ENCODE measurements at places on chromosomes 11 and 22.
A peak's percentile ranks its signal among the peaks of the same experiment; 100 is the strongest.

DNA sequence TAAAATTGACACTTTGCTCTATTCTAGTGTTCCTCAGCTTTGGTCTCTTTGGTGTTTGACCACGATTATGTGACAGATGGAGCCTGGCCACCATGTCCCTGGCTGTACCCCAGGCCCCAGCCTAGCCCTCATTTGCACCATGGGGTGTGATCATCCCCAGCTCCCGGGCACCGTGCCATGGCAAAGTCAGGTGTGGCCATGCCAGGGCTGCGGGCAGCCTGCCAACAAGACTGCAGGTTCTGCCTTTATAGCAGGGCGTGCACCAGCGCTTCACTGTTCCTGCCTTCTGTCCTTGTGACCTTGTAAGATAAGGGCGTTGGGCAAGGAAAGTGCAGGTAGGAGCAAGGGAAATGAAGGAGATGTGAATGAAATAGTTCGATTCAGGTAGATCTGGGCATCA is 22.4 kb upstream of the APOBEC3A start:
- no peak for DNase-seq

DNA sequence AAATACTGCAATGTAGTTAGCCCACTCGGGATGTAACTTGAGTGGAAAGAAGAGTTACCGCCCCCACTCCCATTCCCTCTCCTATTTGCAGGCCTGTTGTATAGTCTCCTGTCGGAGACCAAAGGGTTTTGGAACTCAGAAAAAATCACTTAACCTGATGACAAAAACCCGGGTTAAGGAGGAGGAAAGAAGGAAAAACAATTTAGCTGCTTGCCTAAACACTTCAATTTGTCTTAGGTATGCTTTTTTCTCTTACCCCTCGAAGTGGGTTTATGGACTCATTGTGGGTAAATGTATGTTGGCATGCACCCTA is 2.2 kb downstream of the YAP1 start:
- DNase-seq, result no peak

DNA sequence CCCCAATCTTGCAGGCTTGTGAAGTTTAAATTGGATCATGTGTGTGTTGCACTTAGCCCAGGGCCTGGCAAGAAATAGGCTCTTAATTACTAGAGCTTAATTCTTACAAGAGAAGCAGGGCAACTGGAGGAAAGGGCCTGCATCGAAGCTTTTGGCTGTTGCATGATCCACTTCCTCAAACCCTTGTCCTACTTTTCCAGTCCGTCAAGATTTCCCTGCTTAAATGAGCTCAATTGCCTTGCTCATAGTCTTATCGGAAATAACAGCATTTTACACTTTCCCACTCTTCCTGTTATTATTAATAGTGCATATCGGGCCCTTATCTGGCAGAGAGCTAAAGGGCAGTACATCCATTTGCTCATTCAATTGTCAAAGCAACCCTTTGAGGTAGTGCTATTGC is 18.1 kb downstream of the DTX4 start:
- DNase-seq, result no peak

DNA sequence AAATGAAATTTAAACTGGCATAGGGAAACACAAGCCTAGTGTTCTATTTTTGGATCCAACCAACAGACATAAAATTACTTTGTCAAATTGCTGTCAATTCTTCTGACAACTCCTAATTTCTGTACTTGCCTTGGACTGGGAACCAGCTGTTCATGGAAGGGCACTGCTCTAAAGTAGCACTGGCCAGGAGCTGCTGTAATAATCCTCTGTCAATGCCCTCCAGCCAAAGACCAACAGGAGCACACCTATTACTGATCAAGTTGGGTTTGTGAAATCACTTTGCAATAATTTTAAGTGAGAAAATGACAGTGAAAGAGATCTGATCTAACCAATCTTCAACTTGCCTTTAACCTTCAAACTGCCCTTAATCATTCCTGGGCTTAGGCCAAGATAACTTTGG is 18.9 kb upstream of the TMEM123 start:
- no peak for DNase-seq

DNA sequence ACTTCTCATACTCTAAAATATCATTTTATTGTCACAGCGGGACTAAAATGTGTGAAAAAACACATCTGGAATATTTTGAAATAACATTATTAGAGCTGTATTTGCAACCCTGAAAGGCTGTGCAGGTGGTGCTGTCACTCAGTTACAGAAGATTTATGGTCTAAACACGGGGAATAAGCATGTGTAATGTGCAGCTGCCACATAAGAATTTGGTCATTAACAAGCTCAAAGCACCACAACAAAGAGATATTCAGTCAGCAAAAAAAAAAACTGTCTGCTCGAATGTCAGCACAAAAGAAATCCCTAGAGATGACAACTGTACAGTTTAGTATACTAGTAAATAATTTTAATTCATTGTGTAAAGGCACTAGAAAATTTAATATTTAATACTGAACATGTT is 31.3 kb downstream of the TMEM123 start:
- peak; percentile 74 for DNase-seq

- DNase-seq, result no peak
Measured at GRCh38 chr11:121231576-121232278, 60.8 kb upstream of the SC5D start.

GRCh38 chr11:84558085-84558905 is 1068.8 kb downstream of the DLG2 start:
- peak; percentile 37 for DNase-seq

DNA sequence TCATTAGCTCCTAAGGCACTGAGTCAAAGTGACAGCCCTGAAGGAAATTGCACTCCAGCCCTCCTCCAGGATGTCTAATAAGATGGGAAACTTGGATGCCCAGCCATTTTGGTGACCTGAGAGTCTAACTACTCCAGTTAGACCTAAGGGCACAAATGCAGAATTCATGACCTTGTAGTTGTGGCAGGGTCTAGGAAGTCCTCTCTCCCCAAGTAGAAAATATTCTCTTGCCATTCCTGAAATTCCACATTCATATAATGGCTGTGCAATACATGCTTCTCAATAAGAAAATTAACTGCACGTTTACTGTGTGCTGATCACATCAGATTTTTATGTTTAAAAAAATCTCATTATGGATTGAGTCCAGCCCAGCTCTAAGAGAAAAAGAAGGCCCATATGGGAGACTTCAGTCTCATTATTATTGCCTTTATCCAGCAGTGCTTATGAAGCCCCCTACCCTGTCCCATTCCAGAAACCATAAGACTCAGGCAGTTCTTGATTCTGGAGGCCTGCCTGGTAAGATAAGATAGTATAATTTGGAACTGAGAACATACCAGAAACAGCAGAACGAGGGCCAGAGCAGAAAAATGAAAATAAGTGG is 133.7 kb upstream of the LDLRAD3 start:
- no peak for DNase-seq

GRCh38 chr11:62889484-62890437 is 9.1 kb downstream of the SLC3A2 start:
- DNase-seq, result no peak

DNA sequence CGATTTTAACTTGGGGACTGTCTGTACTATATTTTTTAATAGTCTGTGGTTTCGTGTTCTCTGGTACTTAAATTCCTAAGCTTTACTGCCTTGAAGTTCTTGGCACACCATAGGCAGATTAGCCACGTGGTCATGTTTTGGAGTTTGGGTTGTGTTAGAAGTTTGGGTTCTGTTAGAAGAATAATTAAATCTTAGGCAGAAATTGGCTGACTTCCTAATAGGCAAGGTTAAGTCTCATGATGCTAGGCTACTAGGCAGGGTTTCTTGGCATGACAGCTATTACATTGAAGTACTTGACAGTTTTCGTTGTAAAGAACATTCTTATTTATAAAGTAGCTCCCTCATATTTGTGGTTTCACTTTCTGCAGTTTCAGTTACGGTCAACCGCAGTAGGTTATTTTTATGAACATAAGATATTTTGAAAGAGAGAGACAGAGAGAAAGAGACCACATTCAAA is 30.0 kb upstream of the MMP7 start:
- DNase-seq, result no peak

DNA sequence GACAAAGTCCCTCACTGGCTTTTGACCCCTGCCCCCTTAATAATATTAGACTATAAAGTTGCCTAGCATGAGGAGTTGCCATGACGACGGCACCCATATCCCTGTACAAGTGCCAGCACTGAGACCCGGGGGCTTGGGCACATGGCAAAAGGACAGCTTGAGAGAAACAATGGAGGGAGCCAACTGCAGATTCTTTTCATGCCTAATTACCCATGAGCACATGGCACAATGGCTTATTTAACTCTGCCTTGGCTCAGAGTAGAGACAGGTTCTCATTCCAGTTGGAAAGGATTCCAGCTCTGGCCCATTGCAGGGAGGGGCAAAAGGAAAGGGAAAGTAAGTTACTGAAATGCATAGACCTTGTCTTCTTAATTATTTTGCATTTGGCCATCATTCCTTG is 261.2 kb upstream of the UBASH3B start:
- DNase-seq, result no peak

- no peak for DNase-seq
Measured at GRCh38 chr11:96173906-96174305, 169.1 kb downstream of the MAML2 start.

DNA sequence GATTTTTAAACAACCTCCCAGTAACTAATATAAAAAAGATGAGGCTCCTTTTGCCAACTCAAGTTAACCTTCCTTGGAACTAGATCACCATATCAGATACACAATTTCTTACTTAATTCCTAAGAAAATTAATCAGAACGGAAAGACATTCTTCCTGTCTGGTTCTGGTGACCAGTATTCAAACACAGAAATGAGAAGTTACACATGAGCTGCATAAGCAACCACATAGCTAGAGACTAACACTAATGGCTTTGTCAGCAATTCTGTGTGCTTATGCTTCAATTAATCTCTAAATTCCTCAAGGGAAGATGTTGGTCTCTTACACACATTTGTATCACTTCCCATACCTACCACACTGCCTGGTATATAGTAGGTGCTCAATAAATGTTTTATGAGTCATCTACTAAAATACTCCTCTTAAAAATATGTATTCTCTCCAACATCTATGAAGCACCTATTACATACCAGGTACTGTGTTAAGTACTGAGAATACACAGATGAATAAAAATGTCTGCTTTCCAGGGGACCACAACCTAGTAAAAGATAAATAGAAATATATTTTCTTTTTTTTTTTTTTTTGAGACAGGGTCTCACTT is 54.5 kb downstream of the GAB2 start:
- DNase-seq, result no peak

DNA sequence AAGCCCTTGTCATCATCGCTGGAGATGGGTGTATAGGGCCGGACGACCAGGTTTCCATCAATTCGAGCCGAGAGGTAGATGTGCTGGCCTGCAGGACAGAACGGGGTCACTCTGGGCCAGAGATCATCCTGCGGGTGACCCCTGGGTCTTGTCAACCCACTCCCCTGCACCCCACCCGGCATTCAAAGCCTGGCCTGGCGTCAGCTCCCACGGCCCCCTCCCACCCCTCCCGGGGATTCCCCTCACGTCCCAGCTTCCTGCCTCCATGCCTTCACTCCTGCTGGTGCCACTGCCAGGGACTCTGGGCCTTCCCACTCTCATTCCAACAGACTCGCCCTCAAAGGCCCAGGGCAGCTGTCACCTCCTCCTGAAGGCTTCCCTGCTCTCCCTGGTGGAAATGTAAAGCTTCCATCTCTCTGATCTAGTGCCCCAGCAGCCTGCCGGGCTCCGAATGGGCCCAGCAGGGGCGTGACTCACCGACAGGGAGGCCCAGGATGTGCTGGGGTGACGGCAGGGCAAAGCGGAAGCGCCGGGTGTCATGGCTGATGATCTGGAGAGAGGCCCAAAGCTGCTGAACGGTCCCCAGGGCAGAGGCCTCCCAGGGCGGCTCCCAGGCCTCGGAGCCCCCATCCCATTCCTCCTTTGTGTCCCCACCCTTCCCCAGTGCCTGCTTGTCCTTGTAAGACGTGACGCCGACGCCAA is 9.3 kb downstream of the ATP5MGL start:
- no peak for DNase-seq

GRCh38 chr11:10407749-10408685 is 47.0 kb upstream of the AMPD3 start:
- DNase-seq, result no peak

DNA sequence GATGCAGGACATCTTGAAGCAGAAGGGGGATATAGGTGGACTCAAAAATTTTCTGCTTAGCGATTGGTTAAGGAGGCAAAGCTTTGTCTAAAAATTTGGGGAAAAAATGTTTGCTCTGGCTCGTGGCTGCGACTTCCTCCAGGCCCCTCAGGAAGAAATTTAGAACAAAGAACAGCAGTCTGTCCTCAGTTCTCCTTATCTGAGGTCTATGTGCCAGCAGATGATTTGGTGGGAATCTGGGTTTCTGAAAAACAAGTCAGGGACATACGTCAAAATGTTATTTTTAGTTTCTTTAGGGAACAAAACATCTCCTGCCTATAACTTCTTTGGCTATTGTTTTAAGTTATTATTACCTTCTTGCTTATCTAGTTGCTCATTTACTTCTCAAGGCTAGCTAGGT is 8.1 kb downstream of the OR6M1 start:
- no peak for DNase-seq

GRCh38 chr11:102331341-102331740 is 14.1 kb downstream of the BIRC3 start:
- no peak for DNase-seq

All from NCI-H526 treated with DMSO at 0.1 percent for 48 hours (cell line).